Glutamatergic neuron (in vitro differentiated cells): ENCODE measurements at places on chromosomes 1 and 21.

- DNase-seq = no peak
Measured at GRCh38 chr1:221849897-221850296, 108.0 kb upstream of the DUSP10 start.

DNA sequence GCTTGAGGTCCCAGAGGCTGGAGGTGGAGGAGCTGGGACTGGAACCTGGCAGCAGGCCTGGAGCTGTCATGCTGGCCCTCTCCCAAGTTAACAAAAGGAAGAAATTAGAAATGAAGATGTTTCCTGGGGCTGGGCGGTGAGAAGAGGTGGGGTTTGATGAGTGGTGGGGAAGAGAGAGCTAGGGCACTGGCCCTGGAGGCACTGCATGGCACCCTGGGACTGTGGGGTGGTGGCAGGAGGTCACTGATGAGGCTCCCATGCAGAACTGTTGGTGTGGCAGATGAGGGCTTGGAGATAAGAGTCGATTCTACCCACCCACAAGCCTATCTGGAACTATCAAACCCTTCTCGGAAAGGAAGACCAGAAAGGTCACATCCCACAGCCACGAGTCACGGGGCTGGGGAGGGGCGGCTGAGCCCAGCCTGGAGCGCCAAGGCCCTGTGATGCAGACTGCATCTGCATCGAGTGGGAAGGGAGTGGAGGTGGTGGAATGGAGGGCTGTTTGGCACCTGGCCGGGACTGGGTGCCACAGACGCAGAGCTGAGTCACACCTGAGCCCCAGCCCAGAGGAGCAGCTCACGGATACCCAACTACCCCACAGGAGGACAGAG is 29.4 kb downstream of the MRPL37 start:
- DNase-seq = no peak

DNA sequence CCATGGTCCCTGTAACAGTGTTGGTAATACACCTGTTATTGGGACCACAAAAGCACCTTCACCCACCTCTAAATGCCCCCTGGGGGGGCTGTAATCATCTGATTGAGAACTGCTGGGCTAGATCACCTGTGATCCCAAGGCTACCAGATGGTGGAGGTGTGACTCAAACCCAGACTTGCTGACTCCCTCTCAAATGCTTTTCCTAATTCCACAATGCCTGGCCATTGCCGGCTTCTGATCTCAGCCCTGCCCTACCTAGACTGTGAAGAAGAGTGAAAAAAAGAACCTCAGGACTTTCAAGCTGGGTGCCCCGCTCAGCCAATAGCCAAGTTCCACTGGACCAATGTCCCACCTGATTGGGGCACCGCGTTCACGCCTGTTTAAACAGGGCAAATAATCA is 9.6 kb downstream of the TMEM9 start:
- DNase-seq = no peak

- peak; percentile 74 for DNase-seq
Measured at GRCh38 chr1:8439015-8439702, 121.2 kb downstream of the SLC45A1 start.

DNA sequence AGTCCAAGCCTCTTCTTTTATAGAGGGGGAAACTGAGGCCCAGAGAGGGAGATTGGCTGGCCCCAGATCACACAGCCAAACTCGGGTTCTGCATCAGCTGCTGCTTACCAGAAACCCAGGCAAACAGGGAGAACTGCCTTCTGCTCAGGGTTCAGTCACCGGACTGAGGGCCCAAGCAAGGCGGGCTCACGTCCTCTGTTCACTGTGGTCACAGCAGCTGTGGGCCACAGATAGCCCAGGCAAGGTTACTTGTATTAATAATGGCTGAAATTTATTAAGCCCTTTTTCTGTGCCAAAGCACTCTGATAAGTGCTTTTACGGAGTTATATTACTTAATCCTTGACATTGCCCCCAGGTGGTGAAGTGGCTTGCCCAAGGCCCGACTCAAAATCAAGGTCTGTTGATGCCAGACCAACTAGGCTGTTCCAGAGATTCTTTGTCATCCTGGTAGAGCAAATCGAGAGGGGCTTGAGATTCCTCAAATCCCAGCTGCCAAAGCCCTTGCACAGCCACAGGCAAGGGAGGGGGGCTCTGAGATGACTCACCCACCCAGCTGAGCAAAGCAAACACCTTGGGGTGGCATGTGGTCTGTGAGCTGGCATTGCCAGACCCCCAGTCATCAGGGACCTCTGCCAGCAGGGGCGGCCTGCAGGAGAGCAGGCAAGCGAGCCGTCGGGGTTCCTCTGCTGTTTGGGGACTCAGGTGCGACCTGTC is 36.5 kb downstream of the EPHB2 start:
- DNase-seq = no peak

DNA sequence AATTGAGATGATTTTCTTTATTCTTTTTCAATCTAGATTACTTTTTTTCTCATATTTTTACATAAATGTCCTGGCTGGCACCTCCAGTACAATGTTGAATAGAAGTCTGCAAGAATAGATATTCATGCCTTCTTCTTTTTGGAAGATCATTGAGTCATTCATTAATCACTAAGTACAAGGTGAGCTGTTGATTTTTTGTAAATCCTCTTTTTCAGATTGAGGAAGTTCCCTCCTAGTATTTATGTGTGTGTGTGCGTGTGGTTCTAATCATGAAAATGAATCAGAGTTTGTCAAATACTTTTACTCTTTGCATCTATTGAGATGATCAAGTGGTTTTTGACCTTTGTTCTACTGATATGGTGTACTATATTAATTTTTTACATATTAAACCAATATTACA is 859.3 kb downstream of the KCNT2 start:
- no peak for DNase-seq

GRCh38 chr1:244337839-244338238 is 113.9 kb downstream of the ADSS2 start:
- DNase-seq = no peak

GRCh38 chr1:84488107-84488506 is 9.0 kb downstream of the RPF1 start:
- DNase-seq = no peak

GRCh38 chr1:196649990-196650389 is 1.9 kb upstream of the CFH start:
- no peak for DNase-seq
